Thymus (tissue), 14 donors: ENCODE measurements at places on chromosomes 3 and 15.

GRCh38 chr3:8845641-8846040 lies 76.2 kb upstream of the OXTR start:
- DNase-seq = no peak

DNA sequence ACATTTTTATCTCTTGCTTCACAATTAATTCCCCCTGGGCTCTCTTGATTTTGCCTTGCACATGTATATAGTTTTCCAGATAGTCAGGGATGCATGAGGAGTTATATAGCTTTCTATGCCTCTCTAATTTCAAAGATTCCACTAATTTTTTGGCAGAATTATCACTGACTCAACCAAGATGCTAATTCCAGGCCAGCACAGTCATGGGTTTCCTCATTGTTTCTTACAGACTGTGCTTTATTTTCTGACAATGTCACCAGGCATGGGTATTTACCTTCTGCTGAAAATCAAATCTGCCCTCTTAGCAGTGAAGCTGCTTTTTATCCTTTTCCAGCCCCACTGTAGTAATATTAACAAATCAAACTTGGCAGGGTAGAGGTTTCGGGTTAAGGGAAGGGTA lies 1520.6 kb upstream of the CADM2 start:
- no peak for DNase-seq

- no peak for DNase-seq
These were observed 60.3 kb downstream of the CHRD start for GRCh38 chr3:184440151-184440550.

DNA sequence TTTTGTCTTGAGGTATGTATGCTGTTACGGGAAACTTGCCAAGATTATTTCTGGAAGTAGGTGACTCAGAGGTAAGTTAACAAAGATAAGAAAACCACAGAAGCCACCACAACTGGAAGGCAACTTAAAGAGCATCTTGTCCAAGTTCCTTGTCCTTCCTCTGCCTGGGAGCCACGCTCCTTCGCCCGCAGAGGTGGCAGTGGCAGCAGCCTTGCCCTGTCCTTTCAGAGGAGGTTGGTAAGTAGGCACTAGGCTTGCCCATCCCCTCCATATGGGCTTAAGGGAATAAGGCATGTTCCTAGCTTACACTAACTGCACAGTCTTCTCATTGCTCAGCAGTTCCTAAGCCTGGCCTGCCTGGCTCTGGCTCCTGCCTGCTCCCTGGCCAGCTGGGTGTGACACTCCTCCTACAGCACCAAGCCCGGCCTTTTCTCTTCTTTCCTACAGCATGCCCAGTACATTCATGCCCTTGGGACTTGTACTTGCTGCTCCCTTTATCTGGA lies 48.0 kb upstream of the RAB6B start:
- DNase-seq = no peak

DNA sequence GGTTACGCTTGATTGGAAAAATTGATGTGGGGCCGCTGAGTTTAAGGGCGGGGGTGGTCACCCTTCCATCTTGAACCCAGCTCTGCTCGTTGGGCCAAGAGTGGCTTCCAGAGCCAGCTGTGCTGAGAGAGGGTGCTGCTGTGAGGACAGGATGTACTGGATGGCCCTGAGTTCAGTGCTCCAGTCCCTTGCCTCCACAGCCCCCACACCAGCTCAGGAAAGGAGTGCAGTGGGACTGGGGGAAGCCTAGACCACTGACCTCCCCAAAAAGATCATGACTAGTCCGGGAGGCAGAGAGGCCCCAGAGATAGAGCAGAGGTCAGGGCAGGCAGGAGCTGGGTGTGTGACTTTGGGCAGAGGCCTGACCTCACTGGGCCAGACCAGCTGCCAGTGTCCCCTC lies 4.0 kb upstream of the PTH1R start:
- no peak for DNase-seq

GRCh38 chr3:31250116-31250777 lies 282.5 kb upstream of the STT3B start:
- DNase-seq = no peak

GRCh38 chr15:60548101-60548500 lies 69.2 kb upstream of the ICE2 start:
- no peak for DNase-seq

DNA sequence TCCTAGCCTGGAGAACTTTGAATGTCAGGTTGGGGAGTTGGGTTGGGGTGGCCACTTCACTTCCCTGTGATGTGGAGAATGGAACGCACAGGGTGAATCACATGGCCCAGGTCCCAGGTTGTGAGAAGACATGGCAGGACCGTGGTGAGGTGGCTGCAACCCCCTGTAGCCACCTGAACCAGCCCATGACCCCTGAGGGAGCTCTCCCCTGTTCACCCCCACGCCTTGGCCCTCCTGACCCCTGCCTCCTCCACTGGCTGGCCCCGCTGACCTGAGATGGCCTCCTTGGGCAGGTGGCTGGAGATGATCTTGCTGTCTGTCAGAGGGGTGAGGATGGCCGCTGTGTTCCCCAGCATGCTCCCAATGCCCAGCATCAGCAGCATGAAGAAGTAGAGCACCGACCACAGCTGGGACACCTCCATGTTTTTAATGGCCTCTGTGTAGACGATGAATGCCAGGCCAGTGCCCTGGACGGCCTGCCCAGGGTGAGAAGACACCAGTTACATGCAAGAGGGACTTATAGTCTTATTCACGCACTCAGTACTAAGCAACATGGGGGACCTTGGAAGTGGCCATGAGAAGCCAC lies 31.0 kb downstream of the SLC6A20 start:
- no peak for DNase-seq

DNA sequence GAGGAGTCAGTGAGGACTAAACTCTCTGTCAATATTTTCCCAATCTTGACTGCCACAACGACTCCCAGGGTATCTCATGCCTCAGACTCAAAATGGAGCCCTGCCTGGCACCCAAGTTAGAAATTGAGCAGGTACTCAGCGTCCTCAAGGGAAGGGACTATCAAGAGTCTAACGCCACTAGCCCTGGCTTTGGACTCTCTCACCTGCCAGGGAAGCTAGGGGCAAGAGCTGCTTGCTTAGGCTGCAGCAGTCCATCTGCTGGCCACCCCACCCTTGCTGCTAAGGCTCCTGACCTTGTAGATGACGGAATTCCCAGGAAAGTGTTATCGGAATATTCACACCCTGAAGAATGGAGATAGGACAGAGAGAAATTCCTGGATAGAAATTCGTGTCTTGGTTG lies 33.0 kb downstream of the ZIC4 start:
- no peak for DNase-seq

DNA sequence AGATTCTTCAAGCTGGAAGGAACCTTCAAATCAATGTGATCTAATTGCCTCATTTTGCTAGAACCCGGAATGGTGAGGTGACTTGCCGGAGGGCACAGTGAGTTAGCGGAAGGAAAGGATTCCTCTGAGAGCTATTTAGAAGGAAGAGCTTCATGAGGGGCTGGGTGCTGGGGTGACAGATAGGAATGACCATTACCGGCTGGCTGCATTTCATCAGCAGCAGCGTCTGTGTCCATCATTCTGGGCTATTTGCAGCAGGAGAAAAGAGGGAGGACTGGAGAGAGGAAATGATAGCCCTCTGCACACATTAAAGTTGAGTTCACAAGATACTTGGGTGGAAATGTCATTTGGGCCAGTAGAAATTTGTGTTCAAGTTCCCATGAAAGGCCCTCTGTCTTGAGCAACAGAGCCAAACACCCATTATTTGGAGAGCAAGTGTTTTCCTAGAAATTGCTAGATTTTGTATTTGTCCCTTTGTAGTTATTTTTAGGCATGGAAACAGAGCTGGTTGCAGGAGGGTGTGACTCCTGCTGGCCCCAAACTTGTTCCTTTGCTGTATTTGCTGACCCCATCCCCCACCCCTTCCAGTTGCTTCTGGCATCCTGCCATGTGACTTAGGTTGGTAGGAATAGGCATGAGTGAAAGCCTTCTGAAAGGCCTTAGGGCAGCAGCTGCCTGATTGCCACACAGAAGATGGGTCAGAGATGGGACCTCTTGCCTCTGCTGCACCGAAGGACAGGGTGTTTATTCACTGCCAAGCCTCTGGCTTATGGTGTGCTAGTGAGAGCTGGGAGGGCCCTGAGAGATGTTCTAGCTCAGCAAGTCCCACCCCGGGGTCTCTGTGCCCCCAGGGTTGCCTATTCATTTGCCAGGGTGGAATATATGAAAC lies 87.5 kb upstream of the PLXNA1 start:
- no peak for DNase-seq

DNA sequence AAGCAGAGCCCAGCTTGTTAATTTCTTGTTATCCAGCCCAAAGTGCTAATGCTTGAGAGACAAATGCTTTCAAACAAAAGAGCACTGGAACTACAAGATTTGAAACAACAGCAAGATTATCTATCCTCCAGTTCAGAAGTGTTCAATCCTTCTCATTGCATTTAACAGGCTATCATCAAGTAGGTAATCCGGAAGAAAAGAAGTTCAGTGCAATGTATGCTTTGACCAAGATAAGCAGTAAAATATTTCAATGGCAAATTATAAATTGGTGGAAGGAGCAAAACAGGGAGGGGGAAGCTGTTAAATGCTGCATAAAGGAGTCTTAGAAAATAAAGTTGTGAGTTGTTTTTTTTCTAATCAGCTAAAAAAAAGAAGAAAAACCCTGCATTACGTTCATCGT lies 8.8 kb downstream of the LRIG1 start:
- no peak for DNase-seq

- no peak for DNase-seq
These were observed 353.1 kb upstream of the GBE1 start for GRCh38 chr3:82114589-82114988.

- DNase-seq = no peak
These were observed 36.2 kb downstream of the PEX5L start for GRCh38 chr3:180000500-180000899.

GRCh38 chr3:125602752-125603649 lies 7.7 kb upstream of the OSBPL11 start:
- no peak for DNase-seq

DNA sequence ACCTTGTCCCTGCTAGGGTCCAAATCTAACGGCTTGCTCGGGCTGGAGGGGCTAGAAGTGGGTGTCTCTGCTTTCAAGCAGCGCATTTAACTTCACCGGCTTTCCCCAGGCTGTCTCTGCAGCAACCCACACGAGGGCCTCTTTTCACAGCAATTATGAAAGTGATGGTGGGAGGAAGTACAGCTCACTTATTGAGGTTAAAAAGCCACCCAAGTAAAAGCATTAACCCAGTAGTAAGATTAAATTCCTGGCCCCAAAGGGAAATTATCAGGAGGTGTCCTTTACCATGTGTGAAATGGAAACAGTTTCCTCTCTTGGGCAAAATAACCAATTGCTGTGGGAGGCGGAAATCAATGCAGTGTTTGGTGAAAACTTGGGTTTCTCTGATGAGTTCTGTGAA lies 41.1 kb downstream of the NGRN start:
- no peak for DNase-seq

GRCh38 chr3:146313746-146314111 lies 62.8 kb upstream of the PLSCR4 start:
- DNase-seq = no peak

GRCh38 chr15:69980341-69981059 lies 117.2 kb downstream of the TLE3 start:
- DNase-seq = no peak

DNA sequence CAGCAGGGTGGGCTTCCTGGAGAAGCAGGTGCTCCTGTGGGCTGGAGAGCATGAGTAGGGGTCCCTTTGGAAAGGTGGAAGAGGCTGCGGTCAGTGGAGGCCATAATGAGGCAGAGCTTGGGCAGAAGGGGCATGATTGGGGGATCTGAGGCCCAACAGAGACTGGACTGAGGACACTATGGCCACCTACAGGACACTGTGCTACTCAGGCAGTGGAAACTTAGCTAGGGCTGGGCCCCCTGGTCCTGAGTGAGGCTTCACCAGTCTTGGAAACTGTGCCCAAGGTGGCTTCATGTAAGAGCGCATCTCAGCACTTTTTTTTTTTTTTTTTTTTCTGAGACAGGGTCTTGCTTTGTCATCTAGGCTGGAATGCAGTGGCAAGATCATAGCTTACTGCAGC lies 6.3 kb upstream of the COMMD4 start:
- no peak for DNase-seq

GRCh38 chr15:48440084-48440483 lies 108.9 kb downstream of the DUT start:
- no peak for DNase-seq

DNA sequence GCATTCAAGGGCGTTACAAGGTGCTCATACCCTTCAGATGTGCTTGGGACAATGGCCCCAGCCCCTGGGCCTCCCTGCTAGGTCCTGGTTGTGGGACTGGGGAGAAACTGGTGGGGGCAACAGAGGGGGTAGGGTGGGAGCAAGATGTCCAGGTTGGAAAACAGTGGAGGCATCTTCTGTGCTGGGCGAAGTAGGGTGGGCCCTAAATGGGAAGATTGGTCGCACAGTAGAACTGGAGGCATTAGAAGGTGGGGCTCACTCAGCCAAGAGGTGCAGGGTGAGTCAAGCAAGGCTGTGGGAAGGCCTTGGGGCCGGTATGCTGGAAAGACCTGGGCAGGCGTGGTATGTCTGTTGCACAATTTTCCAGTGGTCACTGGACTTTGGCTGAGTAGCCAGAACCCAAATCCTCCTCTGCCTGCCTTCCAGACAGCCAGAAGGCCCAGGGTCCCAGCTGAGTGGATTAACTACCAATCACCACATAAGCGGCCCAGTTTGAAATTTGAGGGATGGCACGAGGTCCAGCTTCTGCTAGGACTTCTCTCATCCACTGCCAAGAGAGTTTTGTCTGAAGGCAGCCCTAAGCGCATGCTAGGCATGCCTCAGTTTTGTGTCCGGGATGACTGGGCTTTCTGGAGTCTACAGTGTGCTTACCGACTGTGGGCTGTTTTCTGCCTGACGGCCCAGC lies 74.5 kb downstream of the LSM3 start:
- no peak for DNase-seq

- no peak for DNase-seq
These were observed 6.2 kb upstream of the NR2F2 start for GRCh38 chr15:96324192-96324895.

DNA sequence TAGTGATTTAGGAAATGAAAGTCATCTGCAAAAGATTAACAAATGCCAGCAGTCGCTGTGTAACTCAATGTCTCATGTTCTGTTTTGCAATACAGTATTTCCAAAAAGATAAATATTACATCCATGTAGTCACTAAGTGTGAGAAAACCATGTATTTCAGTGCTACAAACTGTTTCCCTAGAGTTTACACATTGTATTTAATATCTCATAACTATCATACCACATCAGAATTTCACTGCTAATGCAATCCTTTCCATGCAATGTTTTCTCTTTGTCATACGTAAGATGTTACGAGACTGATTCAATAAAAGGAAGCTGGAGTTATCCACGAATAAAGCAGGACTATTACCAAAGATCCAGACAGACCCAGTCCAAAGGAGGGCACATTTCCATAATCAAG lies 269.4 kb downstream of the GBE1 start:
- DNase-seq = no peak

DNA sequence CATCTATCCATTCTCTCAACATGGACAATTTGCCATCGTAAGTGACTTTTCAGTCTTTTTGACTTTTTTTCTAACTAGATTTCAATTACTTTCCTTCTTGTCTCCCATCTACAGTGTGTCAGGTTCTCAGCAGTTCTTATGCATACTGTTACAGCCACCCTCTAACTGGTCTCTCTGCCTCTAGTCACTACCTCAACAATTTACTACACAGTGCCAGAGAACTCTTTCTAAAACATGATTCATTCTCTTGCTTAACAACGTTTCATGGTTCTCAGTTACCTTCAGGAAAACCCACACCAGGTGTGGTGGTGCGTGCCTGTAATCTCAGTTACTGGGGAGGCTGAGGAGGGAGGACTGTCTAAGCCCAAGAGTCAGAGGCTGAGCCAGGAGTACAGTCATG lies 95.4 kb downstream of the DIPK2A start:
- no peak for DNase-seq

GRCh38 chr3:167198949-167199600 lies 181.0 kb downstream of the ZBBX start:
- DNase-seq = no peak

GRCh38 chr15:98518823-98519561 lies 129.3 kb upstream of the IGF1R start:
- DNase-seq = peak; percentile 72
